ENCODE measurements at places on chromosomes 7 and 10. TPM values are rescaled to one million over a fixed set of nuclear protein-coding genes. Genes with fewer than 3 reads are reported as not detected.

GRCh38 chr7:134671609-134672008 lies 25.0 kb downstream of the BPGM start:
- no peak for DNase-seq

DNA sequence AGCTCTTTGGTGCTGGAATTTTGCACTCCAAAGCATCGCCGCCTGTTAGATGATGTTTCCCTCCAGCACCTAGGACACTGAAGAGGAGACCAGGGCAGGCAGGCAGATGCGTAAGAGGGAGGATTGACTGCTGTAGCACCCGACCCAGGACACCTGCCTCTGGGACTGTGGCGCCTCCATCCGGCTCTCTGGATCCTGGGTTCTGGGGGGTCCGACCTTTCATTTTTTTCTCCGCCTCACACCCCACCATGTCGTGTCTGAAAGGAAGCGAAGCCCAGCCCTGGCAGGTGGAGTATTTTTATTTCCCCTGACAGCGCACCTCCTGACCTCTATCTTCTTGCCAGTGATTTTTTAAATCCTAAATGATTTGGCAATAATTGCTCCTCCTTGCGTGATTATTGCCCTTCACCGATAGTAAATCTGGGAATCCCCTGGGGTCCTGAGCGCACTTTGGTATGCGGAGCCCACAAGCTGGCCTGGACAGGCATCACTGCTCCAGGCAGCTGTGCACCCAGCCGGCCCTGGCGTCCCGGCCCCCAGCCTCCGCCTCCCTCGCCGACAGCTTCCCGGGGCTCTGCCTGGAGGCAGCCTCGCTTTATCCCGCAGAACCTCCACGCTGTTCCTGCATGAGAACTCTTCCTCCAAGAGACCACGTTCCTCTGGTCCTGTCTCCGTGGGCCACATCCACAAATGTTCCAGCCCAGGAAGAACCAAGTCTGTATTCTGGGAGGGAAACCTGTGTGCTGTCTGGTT lies 48.4 kb downstream of the LHPP start:
- no peak for DNase-seq

Gene SORCS3
- total RNA-seq = 0.14 TPM

Gene MYH16
- not detected for total RNA-seq

GRCh38 chr7:1761774-1762173 lies 91.7 kb downstream of the ELFN1 start:
- DNase-seq = no peak

DNA sequence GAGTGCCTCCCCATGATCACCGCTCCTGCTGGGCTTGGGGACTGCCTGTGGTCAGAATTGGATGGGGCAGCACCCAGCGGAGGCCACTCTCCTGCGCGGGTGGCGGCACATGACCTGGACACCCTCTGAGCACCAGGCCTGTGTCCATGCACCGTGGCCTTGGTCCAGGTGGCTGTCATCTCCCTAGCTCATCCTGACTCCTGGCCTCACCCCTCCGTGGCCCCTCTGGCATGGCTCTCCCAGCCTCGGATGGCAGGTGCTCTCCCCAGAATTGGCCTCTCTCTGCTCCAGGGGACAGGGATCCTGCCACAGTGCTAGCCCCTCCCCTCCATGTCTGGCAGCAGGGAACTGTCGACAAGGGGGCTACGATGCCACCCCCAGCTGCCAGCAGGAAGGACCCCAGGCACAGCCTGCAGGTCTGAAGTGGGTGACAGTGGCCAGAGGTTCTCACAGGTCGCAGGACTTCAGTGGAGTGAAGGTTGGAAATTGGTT lies 37.2 kb upstream of the BTBD16 start:
- DNase-seq = no peak

Gene TMEM270
- 1.1 TPM for total RNA-seq

DNA sequence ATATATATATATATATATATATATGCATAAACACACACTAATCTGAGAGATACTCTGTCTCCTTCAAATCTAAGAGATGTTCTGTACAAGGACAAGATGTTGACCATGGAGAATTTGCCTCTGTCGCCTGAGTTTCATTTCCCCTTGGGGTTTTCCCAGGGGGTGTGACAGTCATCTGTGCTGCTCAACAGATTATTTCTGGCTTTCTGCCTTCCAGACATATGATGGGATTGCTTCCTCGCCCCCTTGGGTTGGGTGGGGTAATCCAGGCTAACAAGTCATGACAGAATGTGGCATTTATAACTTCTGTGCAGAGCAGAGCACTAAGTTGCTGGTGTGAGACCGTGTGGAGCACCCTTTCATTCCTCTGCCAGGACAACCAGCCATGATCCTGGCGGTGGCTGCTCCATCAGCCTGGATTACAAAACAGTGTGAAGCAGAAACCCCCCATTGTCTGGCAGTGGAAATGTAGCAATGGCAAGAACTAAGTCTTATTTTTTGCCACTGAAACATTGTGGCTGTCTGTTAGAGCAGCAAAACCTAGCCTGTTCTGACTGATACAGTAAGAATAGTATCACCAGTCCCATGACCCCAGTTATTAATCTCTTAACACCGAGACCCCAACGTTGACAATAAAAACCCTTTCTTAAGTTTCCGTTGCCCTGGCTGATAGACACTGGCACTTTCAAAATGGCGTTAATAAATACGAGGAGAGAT lies 13.7 kb upstream of the USP6NL start:
- DNase-seq = no peak

Data from lung (tissue), 17 donors.